Hematopoietic multipotent progenitor cell treated with erythropoietin and hydrocortisone succinate and interleukin-3 and kit ligand, for 15 days (in vitro differentiated cells): ENCODE measurements at places on chromosomes 4 and X.

GRCh38 chr4:40952217-40952616, 202.5 kb downstream of the NSUN7 start:
- DNase-seq, result no peak

GRCh38 chrX:15676886-15677285, 12.3 kb upstream of the CLTRN start:
- no peak for DNase-seq

GRCh38 chr4:158166701-158167100, 6.1 kb downstream of the GASK1B start:
- DNase-seq, result no peak

DNA sequence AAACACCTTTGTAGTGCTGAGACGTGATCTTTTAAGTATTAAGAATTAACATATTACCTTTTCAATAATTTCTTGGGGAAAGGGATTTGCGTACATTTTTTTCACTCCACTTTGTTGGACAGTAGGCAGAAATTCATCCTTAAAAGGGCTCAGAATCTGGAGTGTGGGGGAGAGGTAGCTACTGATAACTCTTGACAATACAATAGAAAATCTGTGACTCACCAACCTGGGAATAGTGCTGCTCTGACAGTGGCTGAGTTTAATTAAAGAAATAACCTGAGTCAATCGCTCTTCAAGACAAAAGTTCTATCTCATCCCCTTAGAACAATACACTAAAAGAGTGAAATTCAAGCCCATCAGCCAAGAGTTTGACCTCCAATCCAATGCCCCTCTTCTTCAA, 60.2 kb downstream of the SLC9A7 start:
- no peak for DNase-seq

GRCh38 chr4:128818442-128818841, 8.9 kb downstream of the JADE1 start:
- DNase-seq, result no peak

GRCh38 chr4:139153411-139154133, 23.4 kb downstream of the ELF2 start:
- no peak for DNase-seq

- no peak for DNase-seq
Measured at GRCh38 chrX:149145845-149146285, 359.2 kb downstream of the IDS start.

- no peak for DNase-seq
Measured at GRCh38 chrX:151510203-151510602, 53.3 kb upstream of the PASD1 start.
